ENCODE measurements at places on chromosomes 12 and 14.

- DNase-seq: no peak
These were observed 145.0 kb downstream of the SLC38A6 start for GRCh38 chr14:61125867-61126572.

GRCh38 chr12:12195516-12195915, 71.3 kb downstream of the LRP6 start:
- no peak for DNase-seq

DNA sequence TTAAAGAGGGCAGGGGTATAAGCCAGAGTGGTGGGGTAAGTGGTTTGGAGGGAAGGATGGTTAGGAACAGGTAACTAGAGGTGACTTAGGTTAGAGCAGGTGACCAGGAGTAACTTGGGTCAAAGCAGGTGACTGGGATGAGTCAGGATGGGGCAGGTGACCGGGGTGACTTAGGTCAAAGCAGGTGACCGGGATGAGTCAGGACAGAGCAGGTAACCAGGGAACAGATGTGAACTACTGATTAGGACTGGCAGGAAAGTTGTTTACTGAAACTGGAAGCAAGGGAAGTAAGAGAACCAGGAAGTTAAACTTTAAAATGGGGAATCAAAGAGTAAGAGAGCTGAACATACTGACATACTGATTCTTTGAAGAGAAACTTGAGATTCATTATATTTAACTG, 57.4 kb downstream of the FSCB start:
- no peak for DNase-seq

DNA sequence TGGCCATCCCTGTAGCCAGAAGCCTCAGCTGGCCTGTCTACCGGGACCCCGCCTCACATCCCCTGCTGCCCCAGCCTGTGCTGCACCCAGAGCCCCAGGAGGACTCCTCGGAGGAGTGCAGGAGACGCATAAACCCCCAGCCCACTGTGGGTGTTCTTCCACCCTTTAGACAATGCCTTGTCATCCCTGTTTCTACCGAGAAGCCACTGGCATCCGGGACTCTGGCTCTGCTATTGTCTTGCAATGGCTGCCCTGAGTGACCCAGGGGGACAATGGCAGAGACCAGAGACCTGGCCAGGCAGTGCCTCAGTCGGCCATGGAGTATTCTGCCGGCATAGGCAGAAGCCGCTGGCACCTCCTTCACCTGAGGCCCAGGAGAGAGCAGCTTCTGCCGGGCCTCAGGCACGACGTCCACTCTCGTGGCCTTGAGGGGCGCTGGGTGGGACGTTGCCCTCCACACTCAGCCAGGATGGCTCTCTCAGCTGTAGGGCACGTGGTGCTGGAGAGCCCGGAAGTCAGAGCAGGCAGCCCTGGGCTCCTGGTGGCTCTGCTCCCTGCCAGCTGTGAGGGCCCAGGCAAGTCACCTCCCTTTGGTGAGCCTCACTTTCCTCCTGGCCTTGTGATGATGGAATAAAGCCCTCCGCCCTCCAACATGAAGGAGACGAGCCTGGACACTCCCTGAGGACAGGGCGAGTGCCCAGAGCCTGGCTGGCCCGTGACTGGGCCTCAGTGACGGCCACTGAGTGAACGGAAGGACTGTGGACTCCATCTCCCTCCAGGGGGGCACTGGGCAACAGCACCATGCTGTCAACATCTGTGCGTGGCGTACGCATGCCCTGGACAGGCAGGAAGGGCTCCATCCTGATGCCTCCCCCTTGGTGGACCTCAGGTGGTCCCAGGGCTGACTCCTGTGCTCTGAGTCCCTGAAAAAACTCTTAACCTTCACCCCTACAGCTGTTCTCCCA, 41.0 kb downstream of the TRAFD1 start:
- no peak for DNase-seq

DNA sequence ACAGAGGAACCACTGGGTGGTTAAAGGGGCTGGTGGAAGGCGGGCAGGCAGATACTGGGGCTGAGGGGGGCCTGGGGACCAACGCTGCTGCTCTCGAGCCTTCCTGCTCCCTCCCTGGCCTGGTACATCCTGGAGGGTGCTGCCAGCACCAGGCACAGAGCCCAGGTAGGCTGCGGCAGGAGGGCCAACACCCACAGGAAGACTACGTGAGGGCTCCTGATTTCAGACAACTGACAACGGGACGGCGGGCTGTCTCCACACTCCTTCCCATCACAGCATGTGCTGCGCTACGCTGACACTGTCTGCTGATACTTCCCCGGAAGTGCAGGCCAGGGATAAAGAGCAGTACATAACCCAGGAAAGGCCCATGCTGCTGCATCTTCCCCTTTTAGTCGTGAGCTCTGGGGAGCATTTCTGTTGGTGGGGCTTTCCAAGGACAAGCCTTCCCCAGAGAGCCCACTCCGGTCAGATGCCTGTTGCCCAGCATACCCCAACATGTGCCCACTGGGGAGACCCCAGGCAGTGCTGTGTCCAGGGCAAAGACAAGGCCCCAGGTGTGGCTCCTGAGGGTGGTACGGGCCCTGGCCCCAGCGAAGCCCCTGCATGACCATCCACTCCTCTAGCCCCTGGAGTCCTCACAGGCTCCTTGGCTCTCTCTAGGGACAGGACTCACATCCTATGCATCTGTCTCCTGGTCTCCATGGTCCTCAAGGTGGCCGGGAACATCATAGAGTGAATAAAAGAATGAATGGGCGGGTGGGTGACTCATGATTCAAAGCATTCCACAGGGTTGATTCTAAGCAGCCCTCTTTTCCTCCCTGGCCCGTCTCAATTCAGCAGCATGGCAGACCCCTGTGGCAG, 38.0 kb downstream of the CHGA start:
- no peak for DNase-seq

GRCh38 chr12:9674226-9674590, 4.7 kb downstream of the CLEC2D start:
- DNase-seq: no peak

GRCh38 chr14:53356361-53357150, 203.4 kb upstream of the DDHD1 start:
- DNase-seq: no peak

GRCh38 chr12:8722286-8722800, 24.6 kb downstream of the RIMKLB start:
- no peak for DNase-seq

DNA sequence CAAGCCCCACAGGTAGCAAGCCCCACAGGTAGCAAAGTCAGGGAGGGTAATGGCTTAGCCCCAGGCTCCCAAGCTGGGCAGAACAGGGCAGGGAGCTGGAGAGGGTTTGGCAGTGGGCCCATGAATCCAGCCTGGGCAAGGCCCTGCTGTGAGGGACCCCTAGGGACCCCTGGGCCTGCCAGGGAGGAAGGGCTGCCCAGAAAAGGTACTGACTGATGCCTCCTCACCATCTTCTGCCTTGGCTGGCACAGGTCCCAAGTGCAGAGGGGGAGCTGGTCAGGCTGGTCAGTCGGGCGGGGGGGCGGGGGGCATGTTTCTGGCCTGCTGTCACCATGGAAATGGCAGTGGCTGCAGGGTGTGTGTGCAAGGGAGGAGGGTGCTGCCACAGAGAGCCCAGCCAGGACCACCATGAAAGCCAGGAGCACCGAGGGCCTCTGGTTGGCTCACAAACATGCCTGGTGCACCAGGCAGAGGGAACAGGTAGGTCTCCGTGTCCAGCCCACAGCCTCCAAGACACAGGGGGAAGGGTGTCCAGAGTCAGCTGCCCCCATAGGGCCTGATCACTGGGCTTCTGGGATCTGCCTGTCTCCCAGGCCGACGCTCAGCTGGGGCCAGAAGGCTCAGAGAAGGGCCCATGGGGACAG, 1.5 kb upstream of the CRIP2 start:
- no peak for DNase-seq

- no peak for DNase-seq
These were observed 444.6 kb downstream of the RAD51B start for GRCh38 chr14:68264260-68264569.

DNA sequence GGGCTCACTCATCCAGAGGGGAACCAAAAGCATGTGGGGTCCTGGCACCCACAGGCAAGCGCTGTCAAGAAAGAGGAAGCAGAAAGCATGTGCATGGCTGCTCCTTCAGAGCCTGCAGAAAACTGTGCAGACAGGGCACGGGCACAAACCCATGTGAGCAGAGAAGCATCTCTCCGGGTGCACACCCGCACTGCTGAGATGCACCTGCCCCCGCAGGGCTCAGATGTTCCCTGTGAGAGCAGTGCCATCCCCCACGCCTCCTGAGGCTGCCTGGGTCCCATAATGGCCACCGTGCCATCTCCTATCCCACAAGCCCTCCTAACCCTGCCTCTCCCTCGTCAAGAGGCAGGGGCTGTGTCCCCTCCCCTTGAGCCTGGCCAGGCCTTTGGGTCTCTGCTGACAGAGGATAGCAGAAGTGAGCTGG, 32.3 kb upstream of the INF2 start:
- no peak for DNase-seq

- DNase-seq: no peak
These were observed 413.2 kb downstream of the DPF3 start for GRCh38 chr14:72480464-72481243.

- DNase-seq: no peak
These were observed 60.4 kb downstream of the KITLG start for GRCh38 chr12:88519802-88520435.

- DNase-seq: no peak
These were observed 27.9 kb downstream of the CLEC9A start for GRCh38 chr12:10058387-10058786.

DNA sequence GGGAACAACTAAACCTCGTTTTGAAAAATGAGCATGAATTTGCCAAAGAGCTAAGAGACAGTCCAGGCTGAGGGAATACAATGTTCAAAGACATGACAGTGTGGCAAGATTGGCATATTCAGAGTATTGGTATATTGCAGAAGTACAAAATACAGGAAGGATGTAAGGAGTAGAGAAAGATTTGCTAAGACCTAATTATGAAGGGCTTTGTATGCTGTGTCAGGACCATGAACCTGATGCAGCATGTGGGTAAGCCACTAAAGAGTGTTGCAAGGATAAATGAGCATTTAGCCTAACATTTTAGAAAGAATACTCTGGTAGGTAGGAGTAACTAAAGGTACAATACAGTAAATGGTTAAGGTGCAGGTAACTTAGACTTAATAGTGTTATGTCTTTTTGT, 65.1 kb downstream of the KTN1 start:
- no peak for DNase-seq

- DNase-seq: no peak
These were observed 232.5 kb upstream of the RTL1 start for GRCh38 chr14:101135796-101136742.

Data from stimulated activated CD8-positive, alpha-beta memory T cell treated with anti-CD3 and anti-CD28 coated beads, Interleukin-15, amount 100 ng/mL, for 4 hours (primary cell).